MG63 (cell line): ENCODE measurements at places on chromosomes 3 and 15. TPM values are rescaled to one million over a fixed set of nuclear protein-coding genes. Genes with fewer than 3 reads are reported as not detected.
A peak's percentile ranks its signal among the peaks of the same experiment; 100 is the strongest.

Gene SLC35G2
- total RNA-seq: 6.7 and 8.9 TPM in 2 replicates

Gene THBS1
- 335 and 364 TPM in 2 replicates for total RNA-seq

Gene GPR149
- not detected in 2 replicates for total RNA-seq

DNA sequence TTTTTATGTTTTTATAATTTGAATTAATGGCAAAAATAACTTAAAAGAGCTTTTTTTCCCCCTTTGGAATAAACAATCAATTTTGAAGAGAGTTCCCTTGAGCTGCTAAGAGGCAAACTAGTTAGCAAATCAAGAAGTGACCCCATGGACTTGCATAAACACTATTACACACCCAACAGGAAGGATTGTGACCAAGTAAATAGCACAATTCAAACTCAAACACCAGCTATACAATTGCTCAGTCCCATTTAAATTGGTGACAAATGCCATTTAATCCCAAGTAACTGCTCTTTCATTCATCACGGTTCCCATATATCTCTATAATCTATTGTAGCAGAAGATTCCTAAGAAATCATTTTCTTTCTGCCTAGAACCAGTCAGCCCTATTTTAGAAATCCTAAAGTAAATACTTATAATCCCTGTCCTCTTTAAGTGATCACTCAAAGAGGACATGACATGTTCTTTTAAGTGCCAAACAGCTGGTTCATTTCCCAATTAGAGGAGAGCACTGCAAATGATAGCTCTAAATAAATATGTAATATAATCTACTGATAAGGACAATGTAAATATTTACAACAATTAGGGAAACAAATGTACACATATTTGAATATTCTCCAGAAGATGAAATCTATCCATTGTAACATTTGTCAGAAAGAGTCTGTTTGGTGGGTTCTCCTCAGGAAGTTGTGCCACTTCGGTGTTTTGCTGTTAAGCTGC is 137.8 kb upstream of the ADAMTS9 start:
- DNase-seq: no peak

DNA sequence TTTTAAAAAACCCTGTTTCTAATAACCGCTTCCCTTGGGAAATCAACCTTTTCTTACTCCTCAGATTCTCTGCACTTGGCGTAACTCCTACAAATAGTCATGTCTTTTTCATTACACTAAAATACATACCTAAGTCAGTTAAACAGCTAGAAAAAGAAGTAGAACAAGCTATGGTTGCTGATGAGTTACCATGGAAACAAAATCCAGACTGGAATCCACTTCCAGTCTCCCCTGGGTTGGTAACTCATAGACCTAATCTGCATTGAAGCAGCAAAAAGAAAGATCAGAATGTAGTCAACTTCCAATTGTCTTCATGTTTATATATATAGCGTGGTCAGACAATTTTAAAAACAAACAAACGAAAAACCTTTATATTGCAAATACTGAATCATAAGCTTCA is 260.8 kb upstream of the LRRN1 start:
- no peak for DNase-seq

GRCh38 chr3:126208606-126209256 is 28.3 kb upstream of the ALDH1L1 start:
- peak; percentile 97 for DNase-seq

DNA sequence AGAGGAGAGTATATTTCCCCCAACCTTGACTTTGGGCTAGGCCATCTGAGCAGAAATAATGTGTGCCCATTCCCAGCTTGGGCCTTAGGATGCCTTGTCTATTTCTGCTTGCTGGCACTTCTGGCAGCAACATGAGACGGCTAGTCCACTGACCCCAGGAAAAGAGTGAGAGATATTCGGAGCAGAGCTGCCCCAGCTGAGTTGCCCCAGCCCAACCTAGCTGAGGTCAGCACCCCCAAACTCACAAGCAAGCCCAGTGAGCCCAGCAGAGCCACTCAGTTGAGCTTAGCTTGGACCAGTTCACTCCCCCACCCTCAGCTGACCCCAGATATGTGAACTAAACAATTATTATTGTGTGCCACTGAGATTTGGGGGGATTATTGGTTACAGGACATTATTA is 20.2 kb downstream of the ITGA11 start:
- no peak for DNase-seq

DNA sequence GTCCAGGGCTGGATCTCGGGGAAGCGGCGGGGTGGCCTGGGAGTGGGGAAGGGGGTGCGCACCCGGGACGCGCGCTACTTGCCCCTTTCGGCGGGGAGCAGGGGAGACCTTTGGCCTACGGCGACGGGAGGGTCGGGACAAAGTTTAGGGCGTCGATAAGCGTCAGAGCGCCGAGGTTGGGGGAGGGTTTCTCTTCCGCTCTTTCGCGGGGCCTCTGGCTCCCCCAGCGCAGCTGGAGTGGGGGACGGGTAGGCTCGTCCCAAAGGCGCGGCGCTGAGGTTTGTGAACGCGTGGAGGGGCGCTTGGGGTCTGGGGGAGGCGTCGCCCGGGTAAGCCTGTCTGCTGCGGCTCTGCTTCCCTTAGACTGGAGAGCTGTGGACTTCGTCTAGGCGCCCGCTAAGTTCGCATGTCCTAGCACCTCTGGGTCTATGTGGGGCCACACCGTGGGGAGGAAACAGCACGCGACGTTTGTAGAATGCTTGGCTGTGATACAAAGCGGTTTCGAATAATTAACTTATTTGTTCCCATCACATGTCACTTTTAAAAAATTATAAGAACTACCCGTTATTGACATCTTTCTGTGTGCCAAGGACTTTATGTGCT is 527 bp downstream of the B2M start:
- peak; percentile 49 for DNase-seq
